ENCODE measurements at places on chromosomes 5 and 9.

DNA sequence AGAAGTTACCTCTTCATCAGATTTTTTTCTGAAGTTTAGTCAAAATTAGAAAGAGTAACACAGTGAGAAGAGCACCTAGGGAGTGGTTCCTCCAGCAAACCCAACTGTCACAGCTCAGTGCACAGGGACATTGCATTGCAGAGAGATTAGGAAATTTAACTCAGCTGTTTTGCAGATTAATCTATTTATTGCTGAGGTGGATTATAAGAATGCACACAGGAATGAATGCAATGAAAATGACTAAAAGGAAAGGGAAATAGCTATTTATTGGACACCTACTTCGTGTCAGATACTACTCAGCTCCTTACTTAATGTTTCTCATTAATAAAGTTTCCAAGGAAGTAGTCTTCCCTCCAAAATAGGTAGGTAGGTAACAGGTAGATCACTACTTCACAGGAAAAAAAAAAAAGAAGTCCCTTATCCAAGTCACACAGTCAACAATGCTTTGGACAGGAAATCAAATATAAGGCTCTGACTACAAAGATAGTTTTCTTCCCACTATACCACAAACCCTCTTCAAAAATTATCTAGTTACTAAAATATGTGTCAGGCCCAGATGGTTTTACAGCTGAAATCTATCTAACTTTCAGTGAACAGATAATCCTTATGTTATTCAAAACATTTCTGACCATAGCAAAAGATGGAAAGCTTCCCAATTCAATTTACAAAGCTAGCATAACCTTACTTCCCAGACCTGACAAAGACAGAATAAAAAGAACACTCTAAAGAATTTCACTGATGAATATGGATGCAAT is 442.2 kb upstream of the MPDZ start:
- no peaks in the 10 kb centered on the region for H3K36me3 ChIP-seq
- no peak for DNase-seq
- H3K27ac ChIP-seq: no peak overlapping the region

GRCh38 chr5:113056988-113057387 is 80.4 kb downstream of the DCP2 start:
- H3K27me3 ChIP-seq: peaks cover 3% of the 10 kb centered on the region
- no peaks in the 10 kb centered on the region for H3K36me3 ChIP-seq
- H3K4me3 ChIP-seq: no peak overlapping the region
- DNase-seq: no peak

- no peaks in the 10 kb centered on the region for H3K36me3 ChIP-seq
- H3K27ac ChIP-seq: no peak overlapping the region
- H3K27me3 ChIP-seq: peaks cover 6% of the 10 kb centered on the region
- no peak overlapping the region for H3K4me3 ChIP-seq
Observed at GRCh38 chr5:90337449-90338052, 72.0 kb downstream of the CETN3 start.

DNA sequence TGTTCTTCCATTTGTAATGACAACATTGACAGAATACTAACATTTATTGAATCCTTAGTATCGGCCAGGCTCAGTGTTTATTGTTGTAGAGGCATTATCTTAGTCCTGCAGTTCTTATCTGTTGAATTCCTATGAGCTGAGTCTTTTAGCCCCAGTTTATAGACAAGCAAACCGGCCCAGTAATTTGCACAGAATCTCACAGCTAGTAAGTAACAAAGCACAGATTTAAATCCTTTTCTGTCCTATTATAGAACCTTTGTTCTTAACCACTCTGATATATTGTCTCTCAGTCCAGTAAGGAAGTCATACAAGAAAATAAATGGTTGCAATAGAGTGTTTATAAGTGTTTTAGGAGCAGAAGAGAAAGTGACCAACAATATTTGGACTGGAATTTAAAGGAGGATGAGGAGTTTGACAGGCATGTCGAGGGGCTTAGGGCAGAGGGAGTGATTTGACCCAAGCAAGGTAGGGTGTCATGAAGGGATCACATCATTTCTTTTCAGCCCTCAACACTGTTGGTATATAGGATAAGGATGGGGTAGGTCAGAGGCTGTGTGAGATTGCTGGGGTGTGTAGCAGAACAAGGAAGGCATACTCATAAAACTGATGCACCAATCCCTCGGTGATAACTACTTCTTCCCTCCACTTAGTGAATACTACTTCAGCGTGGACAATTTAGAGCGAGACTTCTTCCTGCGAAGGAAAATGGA is 39.5 kb downstream of the LARP1 start:
- no peak overlapping the region for H3K4me3 ChIP-seq
- H3K4me1 ChIP-seq: peaks cover 18% of the 10 kb centered on the region
- peaks cover 32% of the 10 kb centered on the region for H3K36me3 ChIP-seq
- DNase-seq: no peak

GRCh38 chr5:177526191-177526590 is 9.4 kb upstream of the DDX41 start:
- H3K27me3 ChIP-seq: no peaks in the 10 kb centered on the region
- no peak for DNase-seq
- peaks cover 6% of the 10 kb centered on the region for H3K4me1 ChIP-seq
- H3K4me3 ChIP-seq: no peak overlapping the region

- H3K4me1 ChIP-seq: peaks cover 4% of the 10 kb centered on the region
- no peaks in the 10 kb centered on the region for H3K27me3 ChIP-seq
- H3K4me3 ChIP-seq: no peak overlapping the region
- no peaks in the 10 kb centered on the region for H3K36me3 ChIP-seq
- DNase-seq: no peak
Observed at GRCh38 chr9:134330590-134330989, 4.3 kb downstream of the RXRA start.

GRCh38 chr9:31736581-31737179 is 647.8 kb upstream of the ACO1 start:
- no peaks in the 10 kb centered on the region for H3K36me3 ChIP-seq
- no peak overlapping the region for H3K4me3 ChIP-seq
- H3K4me1 ChIP-seq: no peaks in the 10 kb centered on the region
- DNase-seq: no peak
- H3K27me3 ChIP-seq: no peaks in the 10 kb centered on the region

DNA sequence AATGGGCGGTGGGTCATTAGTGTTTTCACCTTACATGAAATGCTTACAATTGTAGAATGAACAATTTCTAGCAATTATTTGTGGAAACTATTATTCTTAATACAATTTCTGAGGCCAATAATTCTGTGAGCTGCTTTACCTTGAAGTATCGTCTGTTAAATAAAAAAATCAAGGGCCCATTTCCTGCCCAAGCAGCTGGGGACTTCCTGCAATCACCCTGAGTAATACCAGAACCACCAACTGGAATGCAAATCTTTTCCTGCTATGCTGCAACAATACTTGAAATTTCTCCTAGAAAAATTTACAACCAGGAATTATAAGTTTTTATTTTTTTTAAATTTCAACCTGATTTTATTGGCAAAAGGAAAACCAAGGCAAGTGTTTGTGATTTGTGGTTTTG is 52.6 kb downstream of the ADAMTS16 start:
- H3K27ac ChIP-seq: no peak overlapping the region
- H3K36me3 ChIP-seq: no peaks in the 10 kb centered on the region
- no peak overlapping the region for H3K4me3 ChIP-seq
- no peaks in the 10 kb centered on the region for H3K4me1 ChIP-seq
- H3K27me3 ChIP-seq: no peaks in the 10 kb centered on the region

DNA sequence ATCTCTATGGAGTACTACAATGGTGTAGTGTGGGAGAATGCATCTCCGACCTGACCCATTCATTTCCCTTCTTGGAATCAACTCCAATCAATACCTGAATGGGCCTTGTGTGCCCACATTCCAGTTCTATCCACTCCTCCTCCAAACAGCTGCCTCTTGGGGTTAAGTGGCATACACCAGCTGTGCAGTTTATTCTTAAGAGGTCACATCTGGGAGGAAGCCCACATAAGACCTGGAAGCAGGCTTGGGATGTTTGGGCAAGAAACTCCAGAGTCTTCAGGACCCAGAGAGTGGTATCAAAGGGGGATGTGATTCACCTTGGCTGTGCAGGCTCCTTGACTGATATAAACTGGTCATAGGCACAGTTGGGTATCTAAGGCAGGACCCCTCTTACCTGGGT is 46.0 kb downstream of the ACTBL2 start:
- no peaks in the 10 kb centered on the region for H3K36me3 ChIP-seq
- H3K4me3 ChIP-seq: no peak overlapping the region
- H3K4me1 ChIP-seq: no peaks in the 10 kb centered on the region
- no peak for DNase-seq

DNA sequence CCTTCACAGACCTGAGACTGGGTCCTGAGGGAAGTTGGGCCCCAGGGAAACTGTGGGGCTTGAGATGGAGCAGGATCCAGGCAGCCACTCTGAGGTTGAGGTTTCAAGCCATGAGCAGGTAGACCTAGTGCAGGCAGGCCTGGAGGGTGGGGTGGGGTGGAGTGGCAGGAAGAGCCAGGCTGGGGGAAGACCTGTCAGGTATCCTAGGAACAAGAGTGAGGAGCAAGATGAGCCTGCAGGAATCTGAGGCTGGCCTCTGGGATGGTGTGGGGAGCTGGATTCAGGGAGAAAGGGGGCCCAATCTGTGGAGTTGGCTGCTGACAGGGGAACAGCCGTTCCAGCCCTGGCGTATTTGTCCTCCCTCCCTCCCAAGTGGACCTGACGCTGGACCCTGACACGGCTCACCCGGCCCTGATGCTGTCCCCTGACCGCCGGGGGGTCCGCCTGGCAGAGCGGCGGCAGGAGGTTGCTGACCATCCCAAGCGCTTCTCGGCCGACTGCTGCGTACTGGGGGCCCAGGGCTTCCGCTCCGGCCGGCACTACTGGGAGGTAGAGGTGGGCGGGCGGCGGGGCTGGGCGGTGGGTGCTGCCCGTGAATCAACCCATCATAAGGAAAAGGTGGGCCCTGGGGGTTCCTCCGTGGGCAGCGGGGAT is 9.8 kb downstream of the RACK1 start:
- no peak for DNase-seq
- no peaks in the 10 kb centered on the region for H3K27me3 ChIP-seq
- H3K27ac ChIP-seq: peak overlapping the region; percentile 40
- H3K36me3 ChIP-seq: peaks cover 42% of the 10 kb centered on the region
- H3K4me1 ChIP-seq: peaks cover 17% of the 10 kb centered on the region

DNA sequence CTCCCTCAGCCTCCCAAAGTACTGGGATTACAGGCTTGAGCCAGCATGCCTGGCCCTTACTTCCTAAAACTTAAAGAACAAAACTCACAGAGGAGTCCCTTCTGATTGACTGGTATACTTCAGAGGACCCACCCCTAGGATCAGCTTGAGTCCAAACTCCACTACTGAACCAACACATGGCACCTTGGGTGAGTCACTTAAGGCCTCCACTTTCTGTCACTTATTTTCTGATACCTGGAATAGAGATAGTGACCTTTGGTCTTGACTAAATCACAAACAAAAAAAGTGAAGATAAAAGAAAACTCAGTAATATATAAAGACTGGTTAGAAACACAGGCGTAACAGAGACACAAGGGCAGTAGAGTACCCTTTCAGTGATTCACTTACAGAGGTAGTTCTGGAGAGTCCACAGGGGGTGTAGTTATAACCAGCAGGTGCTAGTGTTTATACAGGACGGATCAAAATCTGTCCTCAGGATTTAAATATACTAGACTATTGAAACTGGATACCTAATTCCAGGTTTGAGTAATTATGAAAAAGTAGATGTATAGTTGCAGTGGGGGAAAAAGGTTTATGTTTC is 274.3 kb upstream of the ANKRD55 start:
- no peak overlapping the region for H3K4me3 ChIP-seq
- H3K4me1 ChIP-seq: peaks cover 14% of the 10 kb centered on the region
- no peak for DNase-seq
- H3K27me3 ChIP-seq: no peaks in the 10 kb centered on the region
- H3K36me3 ChIP-seq: no peaks in the 10 kb centered on the region

DNA sequence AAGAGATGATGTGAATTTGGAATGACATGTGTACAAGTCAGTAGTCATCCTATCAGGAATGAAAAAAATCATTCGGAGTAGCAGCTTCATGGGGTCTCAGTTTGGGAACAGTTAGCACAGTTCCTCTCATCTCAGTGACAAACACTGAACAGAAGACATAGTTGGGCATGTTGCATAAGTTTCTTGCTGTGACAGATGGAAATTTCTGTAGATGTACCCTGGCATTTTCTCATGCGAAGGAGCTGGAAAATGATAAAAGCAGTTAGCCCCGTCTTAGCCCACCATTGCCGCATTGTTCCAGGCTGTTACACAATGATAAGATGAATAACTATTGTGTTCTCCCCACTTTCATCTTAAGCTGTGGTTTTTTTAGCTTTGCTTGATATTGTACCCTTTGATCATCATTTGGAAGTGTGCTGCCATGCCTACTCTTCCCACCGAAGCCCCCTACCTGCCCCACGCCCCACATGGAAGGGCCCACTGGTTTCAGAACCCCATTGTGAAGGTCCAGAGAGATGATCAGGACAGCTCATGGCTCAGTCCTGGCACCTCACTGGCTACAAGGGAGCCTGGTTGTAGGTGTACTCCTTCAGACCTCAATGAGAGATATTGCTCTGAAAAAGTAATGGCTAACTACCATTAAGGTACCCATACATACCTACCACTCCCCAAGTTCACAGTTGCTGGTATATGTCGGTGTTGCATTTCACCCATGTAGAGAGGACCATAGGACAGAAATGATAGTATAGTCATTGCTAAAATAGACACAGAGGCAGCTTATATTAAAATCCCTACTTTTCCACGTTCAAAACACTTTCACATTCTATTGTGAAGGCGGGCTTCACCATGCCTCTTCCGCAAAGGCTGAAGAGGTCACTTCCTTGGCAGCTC is 38.8 kb downstream of the SFXN1 start:
- no peaks in the 10 kb centered on the region for H3K27me3 ChIP-seq
- H3K4me3 ChIP-seq: no peak overlapping the region
- H3K27ac ChIP-seq: no peak overlapping the region
- peaks cover 59% of the 10 kb centered on the region for H3K36me3 ChIP-seq
- DNase-seq: no peak

DNA sequence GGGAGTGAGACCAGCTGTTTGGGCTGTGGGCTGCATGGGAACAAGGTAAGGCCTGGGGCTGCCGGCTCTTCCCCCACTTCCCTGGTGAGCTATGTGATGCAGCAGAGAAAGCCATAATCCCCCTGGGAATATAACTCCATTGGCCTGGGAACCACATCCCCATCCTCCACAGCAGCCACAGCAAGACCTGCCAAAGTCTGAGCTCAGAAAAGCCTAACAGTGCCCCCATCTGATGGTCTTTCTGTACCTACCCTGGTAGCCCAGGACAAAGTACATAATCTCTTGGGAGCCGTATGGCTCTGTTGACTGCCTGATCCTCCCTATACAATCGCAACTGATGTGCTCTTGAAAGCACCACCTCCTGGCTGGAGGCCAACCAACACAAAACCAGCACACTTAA is 432.6 kb downstream of the CDH18 start:
- H3K4me3 ChIP-seq: no peak overlapping the region
- DNase-seq: no peak
- H3K27me3 ChIP-seq: no peaks in the 10 kb centered on the region
- no peak overlapping the region for H3K27ac ChIP-seq
- no peaks in the 10 kb centered on the region for H3K36me3 ChIP-seq

- no peak overlapping the region for H3K27ac ChIP-seq
- H3K4me1 ChIP-seq: peaks cover 10% of the 10 kb centered on the region
- no peaks in the 10 kb centered on the region for H3K36me3 ChIP-seq
- peaks cover 3% of the 10 kb centered on the region for H3K27me3 ChIP-seq
- DNase-seq: no peak
Observed at GRCh38 chr5:107574287-107574686, 96.5 kb downstream of the EFNA5 start.
